Muscle of back (tissue), 13 donors: ENCODE measurements at places on chromosomes 13 and 19. TPM values are rescaled to one million over a fixed set of nuclear protein-coding genes. Genes with fewer than 3 reads are reported as not detected.

DNA sequence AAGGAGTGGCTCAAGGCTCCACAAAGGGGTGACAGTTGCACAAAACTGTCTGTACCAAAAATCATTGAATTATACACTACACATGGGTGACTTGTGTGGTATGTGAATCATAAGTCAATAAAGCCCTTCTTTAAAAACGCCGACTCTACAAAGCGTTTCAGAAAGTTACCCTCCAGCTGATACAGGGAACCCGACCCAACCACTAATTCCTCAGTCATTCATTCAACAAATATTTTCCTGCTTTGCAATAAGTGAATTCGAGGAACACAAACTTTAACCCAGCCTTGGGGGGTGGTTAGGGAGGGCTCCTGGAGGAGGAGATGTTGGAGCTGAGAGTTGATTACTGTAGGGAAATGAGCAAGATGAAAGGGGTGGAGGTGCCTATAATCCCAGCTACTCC, 32.0 kb downstream of the LTBP4 start:
- DNase-seq = no peak

- no peak for DNase-seq
These were observed 183.0 kb downstream of the RFC3 start for GRCh38 chr13:34000955-34001354.

DNA sequence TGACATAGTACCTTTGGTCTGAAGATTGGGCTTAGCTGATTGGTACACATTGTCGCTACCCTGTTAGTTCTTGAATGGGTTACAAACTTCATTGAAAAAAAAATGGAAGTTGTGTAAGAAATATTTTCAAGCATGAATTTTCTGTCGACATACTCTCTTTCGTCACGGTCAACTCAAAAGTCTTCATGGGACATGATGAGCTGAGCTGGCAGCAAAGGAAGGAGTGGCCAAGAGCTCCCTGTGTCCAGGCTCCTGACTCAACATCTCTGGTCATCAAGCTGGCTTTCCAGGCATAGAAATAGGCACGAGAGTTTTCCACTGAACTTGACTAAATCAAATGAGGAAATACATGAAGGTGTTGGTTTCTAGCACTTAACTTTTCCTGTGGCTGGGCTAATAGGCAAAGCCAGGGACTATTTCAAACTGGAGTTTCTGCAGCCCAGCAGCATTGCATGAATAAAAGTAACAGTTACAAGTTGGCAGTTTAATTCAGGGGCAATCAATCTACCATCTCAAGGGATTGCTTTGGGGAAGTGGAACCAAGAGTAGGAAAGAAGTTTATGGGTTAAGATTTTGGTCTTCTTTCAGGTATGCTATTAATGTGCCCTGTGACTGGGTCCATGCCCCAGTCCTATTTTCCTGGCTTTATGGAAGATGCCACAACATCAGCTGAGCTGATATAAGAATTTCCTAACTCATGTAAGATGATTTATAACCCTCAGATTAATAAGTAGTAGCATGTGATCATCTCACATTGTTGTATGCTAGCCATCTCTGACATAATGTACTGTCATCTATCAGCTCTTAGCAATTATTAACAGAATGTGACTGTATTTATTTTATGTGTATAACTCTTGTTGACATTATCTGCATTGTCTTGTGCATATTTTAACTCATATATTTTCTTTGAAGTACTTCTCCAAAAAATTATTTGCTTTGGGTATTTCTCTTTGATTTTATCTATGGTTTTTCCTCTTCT, 385.8 kb downstream of the DLEU7 start:
- no peak for DNase-seq

Gene ZNF586
- polyA plus RNA-seq = 12.8 TPM

- DNase-seq = no peak
These were observed 46.2 kb downstream of the DCT start for GRCh38 chr13:94433055-94433961.

Gene RAVER1
- polyA plus RNA-seq = 9.4 TPM

GRCh38 chr13:59533561-59534555, 629.9 kb downstream of the DIAPH3 start:
- DNase-seq = peak; percentile 54

Gene SULT2B1
- 0.21 TPM for polyA plus RNA-seq

- DNase-seq = no peak
These were observed 21.1 kb upstream of the CEACAM21 start for GRCh38 chr19:41554907-41555306.

GRCh38 chr19:14479975-14480699, 5.0 kb upstream of the PTGER1 start:
- peak; percentile 56 for DNase-seq

Gene WDR88
- polyA plus RNA-seq = 0.48 TPM

- no peak for DNase-seq
These were observed 1.7 kb downstream of the CD320 start for GRCh38 chr19:8306235-8307054.

GRCh38 chr19:15123900-15124299, 16.7 kb downstream of the SYDE1 start:
- peak; percentile 53 for DNase-seq

Gene ANKRD24
- polyA plus RNA-seq = 1.4 TPM

Gene ALOX5AP
- 5.7 TPM for polyA plus RNA-seq

DNA sequence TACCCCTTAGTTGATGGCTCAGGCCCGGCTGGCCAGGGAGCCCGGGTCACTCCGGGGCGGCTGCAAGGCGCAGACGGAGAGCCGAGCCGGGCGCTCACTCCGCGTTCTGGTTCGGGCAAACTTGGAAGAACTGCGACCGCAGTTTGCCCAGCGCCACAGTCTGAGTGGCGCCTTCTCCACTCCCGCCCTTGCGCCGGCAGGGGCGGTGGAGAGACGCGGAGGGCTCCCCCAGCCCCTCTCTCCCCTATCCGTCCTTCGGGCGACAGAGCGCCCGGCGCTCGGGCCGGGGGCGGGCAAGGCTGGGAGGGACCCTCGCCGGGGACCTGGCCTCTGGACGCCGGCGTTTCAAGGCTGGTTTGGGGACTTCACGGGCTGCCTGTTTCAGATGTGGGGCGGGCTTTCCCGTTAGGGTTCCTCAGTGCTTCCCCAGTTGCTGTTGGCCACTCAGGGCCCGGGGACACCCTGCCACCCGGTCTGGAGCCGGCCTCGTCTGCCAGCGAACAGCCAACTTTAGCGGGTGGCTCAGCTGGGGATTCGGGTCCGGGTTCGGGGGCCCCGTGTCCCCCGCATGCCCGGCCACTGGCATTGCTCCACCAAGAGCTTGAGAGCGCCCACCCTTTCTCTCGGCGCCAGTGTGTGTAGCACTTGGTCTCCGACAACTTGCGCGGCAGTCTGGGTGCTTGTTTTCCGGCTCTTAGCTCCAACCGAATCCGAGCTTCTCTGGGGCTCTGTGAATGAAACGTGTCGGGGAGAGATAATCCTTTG, 1.5 kb downstream of the GPC6 start:
- peak; percentile 90 for DNase-seq

DNA sequence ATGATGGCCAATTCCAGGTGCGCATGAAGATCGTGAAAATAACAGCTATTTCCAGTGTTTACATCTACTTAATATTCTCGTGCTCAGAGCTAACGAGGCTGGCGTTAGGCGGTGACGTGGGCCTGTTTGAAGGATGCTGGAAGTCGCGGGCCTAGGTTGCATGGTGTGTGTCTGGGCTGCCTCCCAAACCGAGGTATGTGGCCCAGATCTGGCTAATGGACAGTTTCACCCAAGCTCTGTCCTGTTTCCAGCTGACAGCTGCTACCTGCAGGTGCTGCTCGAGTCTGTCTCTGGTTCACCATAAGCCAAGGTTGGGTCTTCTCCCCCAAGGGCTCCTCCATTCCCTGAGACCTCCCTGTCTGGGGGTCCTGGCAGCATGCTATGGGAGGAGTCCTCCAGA, 40.5 kb upstream of the KCTD15 start:
- no peak for DNase-seq

Gene RAX2
- not detected for polyA plus RNA-seq

DNA sequence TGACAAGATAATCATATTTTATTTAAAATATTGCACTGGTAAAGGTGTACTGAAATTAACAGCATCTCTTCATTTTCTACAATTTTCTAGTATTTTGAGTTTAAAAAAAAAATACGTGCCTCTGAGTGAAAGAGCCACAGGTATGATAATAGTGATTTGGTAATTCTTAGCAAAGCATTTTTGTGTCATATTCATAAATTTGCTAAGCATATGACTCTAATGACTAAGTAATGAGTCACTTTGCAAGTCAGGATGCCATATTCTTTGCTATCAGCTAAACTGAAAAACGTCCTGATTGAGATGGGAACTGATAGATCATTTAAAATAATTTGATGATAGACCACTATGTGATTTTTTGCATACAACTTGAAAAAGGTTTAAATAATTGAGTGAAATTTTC, 136.1 kb upstream of the IRS2 start:
- no peak for DNase-seq

Gene NKPD1
- 0.11 TPM for polyA plus RNA-seq

- DNase-seq = no peak
These were observed 37.8 kb downstream of the ELF1 start for GRCh38 chr13:40981361-40981760.

GRCh38 chr13:46168341-46168740, 13.6 kb downstream of the LCP1 start:
- no peak for DNase-seq

- DNase-seq = no peak
These were observed 82.8 kb upstream of the KLHL1 start for GRCh38 chr13:70191034-70191433.

- no peak for DNase-seq
These were observed 389.8 kb downstream of the NDFIP2 start for GRCh38 chr13:79870766-79871165.

- DNase-seq = peak; percentile 40
These were observed 41.5 kb downstream of the WDFY2 start for GRCh38 chr13:51625555-51626345.

GRCh38 chr19:19202707-19203011, 555 bp downstream of the NR2C2AP start:
- DNase-seq = no peak

GRCh38 chr19:40829205-40829604, 21.0 kb downstream of the CYP2A6 start:
- no peak for DNase-seq

GRCh38 chr13:103168901-103169508, 102.8 kb upstream of the SLC10A2 start:
- no peak for DNase-seq

GRCh38 chr19:40322271-40322610, 26.0 kb downstream of the C19orf47 start:
- DNase-seq = no peak

DNA sequence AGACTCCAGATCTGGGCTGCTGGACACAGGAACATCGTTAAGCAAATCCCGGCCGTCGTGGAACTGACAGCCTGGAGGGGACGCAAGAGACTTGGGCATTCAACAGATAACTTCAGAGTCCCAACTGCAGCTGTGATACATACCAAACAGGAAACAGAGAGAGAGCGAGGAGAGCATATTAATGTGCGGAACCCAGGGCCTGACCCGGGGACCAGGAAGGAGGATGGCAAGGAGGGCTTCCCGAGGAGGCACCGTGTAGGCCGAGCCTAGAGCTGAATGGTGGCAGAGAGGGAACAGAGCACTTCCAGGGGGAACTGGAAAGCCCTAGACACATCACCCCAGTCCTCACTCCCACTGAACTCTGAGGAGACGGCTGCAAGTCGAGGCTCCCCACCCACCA, 68.1 kb downstream of the SIPA1L3 start:
- DNase-seq = no peak

GRCh38 chr13:113178070-113178895, 19.8 kb downstream of the PROZ start:
- no peak for DNase-seq
